Left lung (tissue), 14 donors: ENCODE measurements at places on chromosomes 4 and X. TPM values are rescaled to one million over a fixed set of nuclear protein-coding genes. Genes with fewer than 3 reads are reported as not detected.

ASB11 gene
- 0.21 TPM for polyA plus RNA-seq

HMGB3 gene
- 180 TPM for polyA plus RNA-seq

RADX gene
- 15.4 TPM for polyA plus RNA-seq

ALPK1 gene
- 22.8 TPM for polyA plus RNA-seq

MAGEA11 gene
- not detected for polyA plus RNA-seq

ALB gene
- polyA plus RNA-seq, result 2.0 TPM

MGAT4D gene
- polyA plus RNA-seq, result not detected

ATP10D gene
- polyA plus RNA-seq, result 28.7 TPM

ADH1A gene
- polyA plus RNA-seq, result 17.2 TPM

GYG2 gene
- polyA plus RNA-seq, result 14.0 TPM

SAP30 gene
- polyA plus RNA-seq, result 19.7 TPM

GAGE2A gene
- polyA plus RNA-seq, result not detected

STAG2 gene
- 97.7 TPM for polyA plus RNA-seq

ETDA gene
- 0.37 TPM for polyA plus RNA-seq

- H3K36me3 ChIP-seq, result no peaks in the 10 kb centered on the region
- H3K27me3 ChIP-seq, result no peaks in the 10 kb centered on the region
- peaks cover 20% of the 10 kb centered on the region for H3K4me1 ChIP-seq
- H3K27ac ChIP-seq, result peak overlapping the region; percentile 53
Observed at GRCh38 chr4:113837397-113837796, 75.9 kb upstream of the CAMK2D start.

GRCh38 chr4:152513078-152513477 is 22.8 kb downstream of the FBXW7 start:
- no peaks in the 10 kb centered on the region for H3K27me3 ChIP-seq
- no peaks in the 10 kb centered on the region for H3K36me3 ChIP-seq
- H3K4me3 ChIP-seq, result no peak overlapping the region
- H3K4me1 ChIP-seq, result no peaks in the 10 kb centered on the region

GRCh38 chr4:37447886-37448285 is 203.3 kb downstream of the NWD2 start:
- no peak overlapping the region for H3K27ac ChIP-seq
- no peaks in the 10 kb centered on the region for H3K4me1 ChIP-seq

DNA sequence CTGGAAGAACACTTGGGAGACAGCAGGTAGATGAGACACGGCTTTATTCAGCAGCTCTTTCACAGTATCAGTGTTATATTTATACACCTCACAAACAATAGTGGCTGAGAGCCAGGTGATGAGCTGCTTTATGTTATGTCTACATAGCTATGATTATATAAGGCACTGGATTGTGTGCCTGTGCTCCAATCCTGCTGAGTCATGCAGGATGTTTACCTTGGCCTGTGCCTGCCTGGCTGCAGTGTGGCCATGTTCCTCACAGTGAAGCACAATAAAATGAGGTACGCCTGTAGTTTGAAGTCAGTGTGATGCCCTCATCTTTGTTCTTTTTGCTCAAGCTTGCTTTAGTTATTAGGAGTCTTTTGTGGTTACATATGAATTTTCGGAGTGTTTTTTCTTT is 31.3 kb downstream of the CXCL13 start:
- no peaks in the 10 kb centered on the region for H3K36me3 ChIP-seq
- H3K27ac ChIP-seq, result no peak overlapping the region
- H3K4me1 ChIP-seq, result no peaks in the 10 kb centered on the region
- no peak overlapping the region for H3K4me3 ChIP-seq

- H3K27ac ChIP-seq, result no peak overlapping the region
- no peak for DNase-seq
- no peak overlapping the region for H3K4me3 ChIP-seq
- no peaks in the 10 kb centered on the region for H3K36me3 ChIP-seq
Observed at GRCh38 chrX:148984238-148984637, 483.8 kb downstream of the AFF2 start.

GRCh38 chr4:120704538-120704937 is 218.0 kb downstream of the PRDM5 start:
- H3K36me3 ChIP-seq, result no peaks in the 10 kb centered on the region
- H3K4me1 ChIP-seq, result no peaks in the 10 kb centered on the region
- no peak overlapping the region for H3K27ac ChIP-seq
- H3K27me3 ChIP-seq, result no peaks in the 10 kb centered on the region
- DNase-seq, result no peak

- H3K27ac ChIP-seq, result no peak overlapping the region
- no peaks in the 10 kb centered on the region for H3K27me3 ChIP-seq
- no peaks in the 10 kb centered on the region for H3K4me1 ChIP-seq
- DNase-seq, result no peak
Observed at GRCh38 chr4:2103843-2104547, 44.9 kb downstream of the NAT8L start.

- H3K27me3 ChIP-seq, result no peaks in the 10 kb centered on the region
- H3K27ac ChIP-seq, result no peak overlapping the region
- no peak for DNase-seq
- peaks cover 49% of the 10 kb centered on the region for H3K36me3 ChIP-seq
- no peaks in the 10 kb centered on the region for H3K4me1 ChIP-seq
Observed at GRCh38 chr4:48139691-48140090, 5.6 kb upstream of the TXK start.

DNA sequence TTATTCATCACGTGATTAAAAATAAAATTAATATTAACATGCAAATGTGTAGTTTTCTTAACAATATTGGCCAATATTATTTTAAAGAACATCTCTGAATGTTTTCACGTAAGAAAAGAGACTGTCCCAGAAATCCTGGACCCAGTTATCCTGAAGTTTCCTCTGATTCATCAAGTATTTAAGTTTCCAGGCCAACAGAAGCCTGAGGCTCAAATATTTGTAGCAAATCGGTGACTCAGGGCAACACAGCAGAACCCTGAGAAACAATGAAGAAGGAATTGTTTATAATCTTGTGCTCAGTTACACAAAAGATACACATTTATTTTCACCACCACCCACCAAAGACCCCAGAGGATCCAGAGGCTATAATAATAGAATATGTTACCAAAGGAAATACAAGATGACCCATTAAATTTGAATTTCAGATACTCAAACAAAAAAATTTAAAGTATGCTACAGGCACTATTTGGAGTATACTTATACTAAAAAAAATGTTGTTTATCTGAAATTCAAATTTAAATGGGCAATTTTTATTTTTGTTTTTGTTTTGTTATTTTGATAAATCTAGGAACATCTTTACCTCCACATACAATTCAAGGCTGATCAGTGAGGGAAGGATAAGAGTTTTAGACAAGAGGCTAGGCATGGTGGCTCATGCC is 33.9 kb upstream of the SLC7A11 start:
- H3K4me1 ChIP-seq, result no peaks in the 10 kb centered on the region
- no peak overlapping the region for H3K4me3 ChIP-seq
- H3K27me3 ChIP-seq, result no peaks in the 10 kb centered on the region
- no peak for DNase-seq

GRCh38 chr4:186666252-186666651 is 57.4 kb downstream of the FAT1 start:
- H3K4me1 ChIP-seq, result no peaks in the 10 kb centered on the region
- no peak for DNase-seq
- no peak overlapping the region for H3K27ac ChIP-seq

GRCh38 chrX:41105005-41105404 is 19.8 kb downstream of the USP9X start:
- no peak overlapping the region for H3K4me3 ChIP-seq
- H3K27me3 ChIP-seq, result peaks cover 4% of the 10 kb centered on the region
- no peak for DNase-seq
- H3K27ac ChIP-seq, result no peak overlapping the region
- H3K4me1 ChIP-seq, result peaks cover 47% of the 10 kb centered on the region

- H3K27ac ChIP-seq, result no peak overlapping the region
- H3K4me1 ChIP-seq, result peaks cover 4% of the 10 kb centered on the region
- no peak for DNase-seq
- no peaks in the 10 kb centered on the region for H3K27me3 ChIP-seq
- no peaks in the 10 kb centered on the region for H3K36me3 ChIP-seq
Observed at GRCh38 chr4:147730333-147730732, 1.6 kb upstream of the ARHGAP10 start.
